ENCODE measurements at places on chromosomes 12 and 14.

DNA sequence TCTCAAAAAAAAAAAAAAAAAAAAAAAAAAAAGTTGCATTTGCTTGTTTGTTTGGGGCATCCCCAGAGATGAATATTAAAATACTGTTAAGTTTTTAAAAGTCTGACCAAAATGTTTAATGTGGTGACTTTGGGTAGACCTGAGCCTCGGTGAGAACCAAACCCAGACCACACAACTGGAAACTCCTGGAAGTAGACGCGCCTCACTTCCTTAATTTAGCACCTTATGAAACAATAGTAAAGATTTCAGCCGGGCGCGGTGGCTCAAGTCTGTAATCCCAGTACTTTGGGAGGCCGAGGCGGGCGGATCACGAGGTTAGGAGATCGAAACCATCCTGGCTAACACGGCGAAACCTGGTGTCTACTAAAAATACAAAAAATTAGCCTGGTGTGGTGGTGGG lies 9.3 kb downstream of the NFKBIA start:
- no peak overlapping the region for H3K4me3 ChIP-seq
- H3K27me3 ChIP-seq = no peaks in the 10 kb centered on the region
- ATAC-seq = no peak
- H3K4me1 ChIP-seq = peaks cover 15% of the 10 kb centered on the region
- H3K27ac ChIP-seq = no peak overlapping the region

DNA sequence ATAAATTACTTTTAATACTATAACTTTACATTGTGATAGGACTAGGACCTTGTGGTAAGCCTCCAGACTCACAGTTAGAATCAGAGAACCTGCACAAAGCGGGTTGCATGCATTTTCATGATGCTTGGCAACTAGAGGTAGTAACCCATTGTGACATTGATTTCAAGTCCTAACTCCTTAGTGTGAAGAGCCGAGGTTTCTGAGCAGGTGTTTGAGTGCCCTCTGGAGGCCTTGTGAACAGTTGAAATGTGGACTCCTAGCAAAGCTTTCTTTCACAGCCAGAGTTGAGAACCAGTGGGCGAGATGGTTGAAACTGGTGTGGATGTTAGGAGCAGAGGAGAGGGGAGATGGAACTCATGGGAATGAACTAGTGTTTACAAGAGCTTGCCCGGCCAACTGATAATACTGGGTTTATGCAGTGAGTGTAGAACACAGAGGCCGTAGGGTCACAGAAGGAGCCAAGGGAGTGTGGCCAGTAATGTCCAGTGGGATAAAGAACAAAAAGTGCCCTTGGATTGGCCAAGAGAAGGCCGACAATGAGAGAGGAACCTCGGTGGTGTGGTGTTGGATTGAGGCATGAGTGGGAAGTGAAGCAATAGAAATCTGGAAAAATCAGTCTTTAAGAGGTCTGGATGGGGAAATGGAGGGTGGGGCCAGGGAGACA lies 10.9 kb downstream of the ZNF664 start:
- ATAC-seq = peak; percentile 83
- H3K4me1 ChIP-seq = peaks cover 12% of the 10 kb centered on the region
- peak overlapping the region; percentile 2 for H3K27ac ChIP-seq
- H3K4me3 ChIP-seq = no peak overlapping the region

- H3K4me1 ChIP-seq = no peaks in the 10 kb centered on the region
- H3K4me3 ChIP-seq = no peak overlapping the region
- H3K27me3 ChIP-seq = peaks cover 18% of the 10 kb centered on the region
- H3K27ac ChIP-seq = no peak overlapping the region
- no peaks in the 10 kb centered on the region for H3K36me3 ChIP-seq
These were observed 35.2 kb upstream of the MEG3 start for GRCh38 chr14:100790502-100791347.

- H3K4me3 ChIP-seq = peak overlapping the region; percentile 81
- H3K4me1 ChIP-seq = peaks cover 65% of the 10 kb centered on the region
- H3K27ac ChIP-seq = peak overlapping the region; percentile 95
- peaks cover 93% of the 10 kb centered on the region for H3K36me3 ChIP-seq
These were observed 10.2 kb downstream of the ARHGDIB start for GRCh38 chr12:14950982-14951746.

- no peak overlapping the region for H3K27ac ChIP-seq
- ATAC-seq = no peak
- H3K36me3 ChIP-seq = no peaks in the 10 kb centered on the region
- H3K4me3 ChIP-seq = no peak overlapping the region
- H3K4me1 ChIP-seq = no peaks in the 10 kb centered on the region
These were observed 5.4 kb upstream of the CAMKK2 start for GRCh38 chr12:121301876-121302275.

GRCh38 chr12:23634344-23634743 lies 315.1 kb downstream of the SOX5 start:
- no peaks in the 10 kb centered on the region for H3K4me1 ChIP-seq
- no peak overlapping the region for H3K4me3 ChIP-seq
- no peaks in the 10 kb centered on the region for H3K36me3 ChIP-seq
- no peak overlapping the region for H3K27ac ChIP-seq

GRCh38 chr14:20623798-20624197 lies 17.7 kb downstream of the OR6S1 start:
- peaks cover 43% of the 10 kb centered on the region for H3K4me1 ChIP-seq
- peaks cover 33% of the 10 kb centered on the region for H3K27me3 ChIP-seq
- H3K36me3 ChIP-seq = peaks cover 12% of the 10 kb centered on the region
- peak overlapping the region; percentile 83 for H3K4me3 ChIP-seq

DNA sequence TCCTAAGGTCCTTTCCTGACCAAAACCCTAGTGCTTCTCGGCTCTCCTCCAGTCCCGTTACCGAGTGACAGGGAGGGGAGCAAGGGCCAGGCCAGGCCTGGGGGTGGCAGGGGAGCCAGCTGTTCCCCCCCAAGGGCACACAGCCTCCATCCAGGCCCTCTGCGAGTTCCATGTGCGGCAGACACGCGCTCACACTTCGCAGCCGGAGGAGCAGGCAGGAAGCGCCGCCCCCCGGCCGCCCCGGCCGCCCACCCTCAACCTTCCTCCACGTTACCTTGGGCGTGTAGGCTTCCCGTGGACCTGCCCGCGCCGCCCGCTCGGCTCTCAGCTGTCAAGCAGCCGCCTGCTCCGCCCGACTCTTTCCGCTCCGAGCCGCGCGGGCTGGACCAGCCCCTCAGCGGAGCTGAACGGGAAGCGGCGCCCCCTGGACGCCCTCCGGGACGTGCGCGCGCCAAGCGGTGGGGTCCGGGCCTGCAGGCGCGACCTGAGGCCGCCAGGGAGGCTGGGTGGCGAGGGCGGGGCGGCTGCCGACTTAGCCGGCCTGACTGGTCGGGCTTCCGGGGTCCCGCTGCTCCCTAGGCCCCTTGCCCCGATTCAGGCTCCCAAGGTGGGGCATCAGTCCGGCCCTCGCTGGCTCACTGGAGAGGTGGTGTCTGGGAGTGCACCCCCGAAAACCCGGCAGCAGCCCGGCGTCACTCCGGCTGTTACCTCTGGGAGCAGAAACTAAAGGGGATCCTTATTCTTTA lies at the start of gene CRACR2A:
Gene CRACR2A (minus strand): TSS at position 369 of the 746 bp plus-strand sequence. CDS start 56,110 bp downstream, outside the sequence.
- peak within 1 kb of the TSS; percentile 95 for H3K4me3 ChIP-seq
- H3K27me3 ChIP-seq = no peaks in the 10 kb centered on the region
- peak within 1 kb of the TSS; percentile 99 for H3K27ac ChIP-seq
- ATAC-seq = peak; percentile 63
- H3K36me3 ChIP-seq = peaks cover 42% of the 10 kb centered on the region

DNA sequence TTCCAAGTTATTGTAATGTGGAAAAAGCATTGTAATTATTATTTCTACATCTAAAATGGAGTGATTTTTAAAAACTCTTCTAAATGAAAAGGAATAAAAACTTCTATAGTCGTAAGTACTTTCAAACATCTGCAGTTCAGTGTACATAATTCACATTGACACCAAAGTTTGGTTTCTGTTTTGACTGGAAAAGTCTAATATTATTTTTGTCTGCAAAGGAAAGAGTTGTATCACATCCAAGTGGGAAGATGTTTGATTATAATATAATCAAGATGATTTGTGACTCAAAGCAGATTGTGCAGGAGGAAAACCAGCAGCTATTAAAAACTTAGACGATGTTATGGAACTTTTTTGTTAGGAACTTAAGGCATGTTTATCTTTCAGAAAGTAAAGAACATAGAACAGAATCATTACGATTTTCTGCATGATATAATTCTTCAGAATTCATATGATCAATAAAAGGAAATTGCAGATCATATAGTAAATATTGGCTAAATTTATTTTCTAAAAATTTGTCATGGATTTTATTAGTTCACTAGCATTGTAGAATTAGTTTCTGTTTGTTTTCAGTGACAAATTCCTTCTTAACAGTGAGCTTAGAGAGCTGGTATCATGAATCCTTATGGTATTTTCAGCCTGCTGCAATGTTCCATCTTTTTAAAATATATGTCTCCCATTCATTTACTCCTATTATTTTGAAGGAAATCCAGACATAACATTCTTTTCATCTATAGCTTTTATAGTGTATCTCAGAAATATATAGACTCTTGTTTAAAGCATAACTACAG lies 145.8 kb downstream of the MIPOL1 start:
- ATAC-seq = no peak
- no peak overlapping the region for H3K4me3 ChIP-seq
- H3K27me3 ChIP-seq = no peaks in the 10 kb centered on the region
- no peak overlapping the region for H3K27ac ChIP-seq

GRCh38 chr12:43551279-43551970 lies 578 bp downstream of the ADAMTS20 start:
- ATAC-seq = no peak
- no peaks in the 10 kb centered on the region for H3K4me1 ChIP-seq
- no peak overlapping the region for H3K27ac ChIP-seq

- H3K4me3 ChIP-seq = no peak overlapping the region
- H3K27ac ChIP-seq = no peak overlapping the region
- no peak for ATAC-seq
- no peaks in the 10 kb centered on the region for H3K27me3 ChIP-seq
These were observed 290.6 kb upstream of the NAV3 start for GRCh38 chr12:77540097-77540496.

GRCh38 chr14:105853089-105853906 lies 326.9 kb downstream of the TMEM121 start:
- H3K27ac ChIP-seq = no peak overlapping the region
- ATAC-seq = no peak
- no peak overlapping the region for H3K4me3 ChIP-seq
- H3K36me3 ChIP-seq = no peaks in the 10 kb centered on the region

- no peaks in the 10 kb centered on the region for H3K36me3 ChIP-seq
- H3K27me3 ChIP-seq = no peaks in the 10 kb centered on the region
- H3K4me3 ChIP-seq = no peak overlapping the region
- ATAC-seq = no peak
These were observed 111.3 kb downstream of the TSHR start for GRCh38 chr14:81066672-81067071.

DNA sequence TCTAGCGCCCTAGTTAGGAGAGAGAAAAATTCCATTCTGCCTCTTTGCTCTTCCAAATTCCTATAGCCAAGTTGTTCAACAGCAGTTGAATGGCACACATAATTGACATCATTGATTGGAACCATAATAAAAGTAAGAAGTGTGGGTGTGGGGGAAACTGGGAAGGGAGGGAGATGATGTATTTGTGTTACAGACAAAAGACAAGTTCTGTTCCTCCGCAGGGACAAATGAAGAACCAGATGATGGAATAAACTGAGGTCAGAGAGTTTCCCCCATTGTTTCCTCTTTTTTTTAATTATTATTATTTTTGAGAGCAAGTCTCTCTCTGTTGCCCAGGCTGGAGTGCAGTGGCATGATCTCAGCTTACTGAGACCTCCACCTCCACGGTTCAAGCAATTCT lies 34.9 kb downstream of the GDF11 start:
- no peaks in the 10 kb centered on the region for H3K4me1 ChIP-seq
- ATAC-seq = no peak
- H3K36me3 ChIP-seq = peaks cover 88% of the 10 kb centered on the region
- no peak overlapping the region for H3K27ac ChIP-seq
- H3K27me3 ChIP-seq = no peaks in the 10 kb centered on the region

DNA sequence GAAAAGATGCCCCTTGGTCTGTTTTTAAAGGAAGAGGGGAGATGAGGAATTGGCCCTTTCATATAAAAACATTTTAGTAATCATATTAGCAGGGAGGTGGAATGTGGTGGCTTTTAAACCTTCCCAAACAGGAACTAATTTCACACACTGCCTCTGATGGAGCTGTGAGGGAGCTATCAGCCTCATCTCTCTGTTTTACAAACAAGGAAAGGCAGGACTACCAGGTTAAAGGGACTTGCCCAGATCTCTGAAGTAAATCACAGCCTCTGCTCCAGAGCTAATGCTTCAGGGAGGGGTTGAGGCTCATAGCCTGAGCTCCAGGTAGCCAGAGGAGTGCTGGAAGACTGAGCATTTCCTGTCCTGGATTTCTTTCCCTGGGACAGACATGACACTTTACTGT lies 1.1 kb upstream of the BMP4 start:
- peak overlapping the region; percentile 76 for H3K4me3 ChIP-seq
- no peak for ATAC-seq
- H3K36me3 ChIP-seq = no peaks in the 10 kb centered on the region
- H3K27ac ChIP-seq = no peak overlapping the region
- H3K4me1 ChIP-seq = peaks cover 5% of the 10 kb centered on the region
- peaks cover 45% of the 10 kb centered on the region for H3K27me3 ChIP-seq

- H3K27ac ChIP-seq = peak overlapping the region; percentile 18
- H3K4me3 ChIP-seq = peak overlapping the region; percentile 22
- peaks cover 17% of the 10 kb centered on the region for H3K4me1 ChIP-seq
- ATAC-seq = no peak
These were observed 8.0 kb downstream of the SCNN1A start for GRCh38 chr12:6367065-6367968.

DNA sequence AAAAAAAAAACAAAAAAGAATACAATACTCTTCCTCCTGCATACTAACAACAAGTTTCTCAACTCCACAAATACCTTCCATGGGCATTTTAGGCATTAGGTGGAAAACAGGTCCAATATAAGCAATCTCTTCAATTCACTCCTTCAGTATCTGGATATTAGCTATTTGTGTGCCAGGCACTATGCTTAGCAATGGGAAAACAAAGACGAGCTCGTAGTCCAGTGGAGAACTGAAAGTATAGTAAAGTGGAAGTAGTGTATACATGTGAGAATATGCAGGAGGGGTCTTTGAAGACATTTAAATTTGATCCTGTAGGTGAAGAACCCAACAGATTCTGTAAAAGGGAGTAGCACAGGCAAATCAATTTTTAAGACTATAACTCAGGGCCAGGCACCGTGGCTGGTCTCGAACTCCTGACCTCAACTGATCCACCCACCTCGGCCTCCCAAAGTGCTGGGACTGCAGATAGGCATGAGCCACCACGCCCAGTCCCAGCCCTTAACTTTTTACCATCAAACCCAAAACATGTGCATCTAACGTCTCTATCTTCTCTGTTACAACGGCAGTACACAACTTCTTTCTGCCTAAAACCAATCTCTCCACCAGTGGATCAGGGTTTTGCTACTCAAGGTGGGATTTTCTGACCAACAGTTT lies 10.6 kb downstream of the HECTD1 start:
- no peak for ATAC-seq
- peaks cover 32% of the 10 kb centered on the region for H3K4me1 ChIP-seq
- peak overlapping the region; percentile 12 for H3K4me3 ChIP-seq
- peak overlapping the region; percentile 13 for H3K27ac ChIP-seq
- H3K36me3 ChIP-seq = peaks cover 98% of the 10 kb centered on the region
- H3K27me3 ChIP-seq = no peaks in the 10 kb centered on the region

DNA sequence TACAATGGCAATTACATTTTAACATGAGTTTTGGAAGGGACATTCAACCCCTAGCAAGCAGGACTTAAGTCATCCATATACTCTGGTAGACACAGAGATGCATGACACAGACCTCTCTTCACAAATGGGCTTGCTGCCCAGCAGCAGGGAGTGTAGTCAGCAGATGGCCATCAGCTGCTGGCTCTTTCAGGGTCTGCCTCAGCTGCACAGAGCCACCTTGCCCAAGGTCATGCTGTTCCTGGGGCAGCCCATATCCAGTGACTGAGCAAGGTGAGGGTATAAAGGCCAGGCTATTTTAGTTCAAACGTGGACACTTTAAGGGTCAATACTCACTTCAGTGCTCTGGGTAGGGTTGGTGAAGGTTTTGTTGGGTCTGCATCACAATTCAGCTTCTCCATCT lies 58.3 kb upstream of the JDP2 start:
- no peak for ATAC-seq
- H3K27ac ChIP-seq = no peak overlapping the region
- H3K4me3 ChIP-seq = no peak overlapping the region
- peaks cover 8% of the 10 kb centered on the region for H3K27me3 ChIP-seq

Measured in activated T-helper 17 cell treated with anti-CD3 and anti-CD28 coated beads, Interleukin-2, amount 50 U/mL, for 72 hours (primary cell).